Right cardiac atrium (tissue), 5 donors: ENCODE measurements at places on chromosomes 6 and 20. TPM values are rescaled to one million over a fixed set of nuclear protein-coding genes. Genes with fewer than 3 reads are reported as not detected.

Gene TENT5A
- 31.5 TPM for total RNA-seq

Gene RAB32
- total RNA-seq: 10.8 TPM

- no peak for DNase-seq
Observed at GRCh38 chr20:63745424-63745805, 5.8 kb downstream of the SLC2A4RG start.

DNA sequence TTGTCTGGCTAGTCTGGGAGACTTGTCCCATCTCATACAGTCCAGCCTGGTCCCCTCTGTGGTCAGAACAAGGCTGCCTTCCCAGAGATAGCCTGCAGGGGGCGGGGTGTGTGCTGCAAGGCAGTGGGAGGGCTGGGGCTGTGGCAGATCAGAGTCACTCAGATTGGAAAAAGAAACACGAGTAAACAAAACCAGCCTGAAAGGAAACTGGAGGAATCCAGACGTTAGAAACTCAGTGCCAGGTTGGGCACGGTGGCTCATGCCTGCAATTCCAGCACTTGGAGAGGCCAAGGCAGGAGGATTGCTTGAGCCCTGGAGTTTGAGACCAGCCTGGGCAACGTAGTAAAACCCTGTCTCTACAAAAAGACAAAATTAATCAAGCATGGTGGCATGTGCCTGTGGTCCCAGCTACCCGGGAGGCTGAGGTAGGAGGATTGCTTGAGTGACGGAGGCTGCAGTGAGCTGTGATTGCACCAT lies 20.2 kb downstream of the LEMD2 start:
- peak; percentile 76 for DNase-seq
